Astrocyte (in vitro differentiated cells and primary cell): ENCODE measurements at places on chromosomes 4 and X. TPM values are rescaled to one million over a fixed set of nuclear protein-coding genes. Genes with fewer than 3 reads are reported as not detected.

STS gene
- total RNA-seq: 3.9 and 4.6 TPM in 2 replicates

PPARGC1A gene
- total RNA-seq: 0.48 and 0.53 TPM in 2 replicates

RAI2 gene
- total RNA-seq: 0.50 and 0.66 TPM in 2 replicates

ZNF185 gene
- total RNA-seq: 7.8 and 16.2 TPM in 2 replicates

PNMA5 gene
- not detected in 2 replicates for total RNA-seq

OTUD6A gene
- total RNA-seq: not detected in 2 replicates

DNA sequence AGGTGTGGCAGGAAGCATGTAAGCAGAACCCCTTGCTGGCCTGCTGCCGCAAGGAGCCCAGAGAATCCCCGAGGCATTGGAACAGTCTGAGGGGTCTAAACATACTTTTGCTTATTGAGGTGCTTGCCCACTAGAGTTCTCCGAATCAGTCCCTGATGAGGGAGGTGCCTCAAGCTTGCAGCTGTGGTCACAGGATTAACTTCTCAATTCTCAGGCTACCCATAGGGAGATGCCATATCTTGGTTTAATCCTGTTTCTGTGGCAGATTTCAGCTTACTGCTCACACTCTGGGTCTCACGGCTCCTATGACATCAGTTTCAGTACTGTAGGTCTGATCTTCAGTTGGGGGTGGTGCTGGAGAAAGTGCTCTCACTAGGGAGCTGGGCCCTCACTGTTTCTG is 39.9 kb downstream of the CCNG2 start:
- no peak for DNase-seq
